ENCODE measurements at places on chromosomes 11 and 22.

DNA sequence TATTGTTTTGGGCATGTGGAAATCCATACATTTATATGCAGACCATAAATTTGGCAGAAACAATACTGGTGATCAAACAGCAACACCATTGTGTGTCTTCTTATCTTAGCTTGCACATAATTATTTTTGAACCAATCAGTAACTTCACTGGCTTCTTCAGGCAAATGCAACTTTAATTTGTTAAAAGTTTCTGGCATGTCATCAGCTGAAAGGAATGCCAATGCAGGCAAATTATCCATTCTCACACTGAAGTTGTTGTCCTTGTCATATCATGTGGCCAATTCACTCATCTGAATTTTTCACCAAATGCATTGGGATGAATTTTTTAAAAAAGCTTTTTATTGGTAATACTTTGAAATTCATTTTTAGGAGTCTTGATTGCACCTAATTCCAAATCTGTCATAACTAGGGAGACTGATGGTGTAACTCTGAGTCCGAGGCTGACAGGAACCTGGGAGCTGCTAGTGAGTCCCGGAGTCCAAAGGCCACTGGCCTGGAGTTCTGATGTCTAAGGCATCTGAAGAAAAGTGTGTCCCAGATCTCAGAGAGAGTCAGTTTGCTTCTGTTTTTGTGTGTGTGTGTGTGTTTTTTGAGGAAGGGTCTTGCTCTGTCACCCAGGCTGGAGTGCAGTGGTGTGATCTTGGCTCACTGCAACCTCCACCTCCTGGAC is 17.4 kb upstream of the OR10V1 start:
- no peak for DNase-seq

DNA sequence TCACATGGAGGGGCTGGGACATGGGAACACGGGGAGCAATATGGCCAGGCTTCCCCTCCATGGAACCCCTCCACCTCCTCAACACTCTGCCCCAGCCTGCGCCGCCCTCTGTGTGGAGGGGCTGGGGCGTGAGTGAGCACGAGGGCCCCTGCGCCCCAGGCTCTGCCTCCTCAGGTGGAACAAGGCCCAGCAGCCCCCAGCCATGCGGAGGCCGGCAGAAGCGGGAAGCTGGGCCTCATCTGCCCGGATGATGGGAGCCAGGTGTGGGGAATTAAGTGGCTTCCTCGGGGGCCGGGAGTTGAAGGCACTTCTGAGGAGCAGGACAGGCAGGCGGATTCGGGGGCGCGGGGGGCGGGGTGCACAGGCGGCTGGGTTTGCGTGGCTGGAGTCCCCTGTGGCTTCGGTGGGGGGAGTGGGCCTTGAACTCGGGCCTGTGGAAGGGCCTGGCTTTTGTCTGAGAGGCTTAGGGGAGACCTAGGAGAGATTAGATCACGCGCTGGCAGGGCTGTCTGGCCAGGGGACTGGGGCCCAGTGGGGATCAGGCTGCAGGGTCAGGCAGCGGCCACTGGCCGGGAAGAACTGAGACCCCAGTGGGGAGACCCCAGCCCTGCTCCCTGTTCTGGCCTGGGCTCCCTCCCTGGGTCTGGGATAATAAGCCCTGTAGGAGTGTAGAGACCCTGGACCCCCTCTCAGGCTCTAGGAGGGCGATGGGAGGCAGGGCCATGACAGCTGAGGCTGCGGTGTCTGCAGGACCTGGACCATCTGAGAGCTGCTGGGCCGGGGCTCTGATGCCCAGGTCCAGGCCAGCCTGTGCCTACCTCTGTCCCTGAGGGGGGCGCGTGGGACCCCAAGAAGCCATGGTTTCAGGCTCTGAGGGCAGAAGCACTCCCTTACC is 13.3 kb downstream of the PRR33 start:
- no peak for DNase-seq

GRCh38 chr11:16789063-16789420 is 50.6 kb downstream of the C11orf58 start:
- no peak for DNase-seq

- DNase-seq: no peak
These were observed 5.7 kb upstream of the MMP20 start for GRCh38 chr11:102630598-102631448.

DNA sequence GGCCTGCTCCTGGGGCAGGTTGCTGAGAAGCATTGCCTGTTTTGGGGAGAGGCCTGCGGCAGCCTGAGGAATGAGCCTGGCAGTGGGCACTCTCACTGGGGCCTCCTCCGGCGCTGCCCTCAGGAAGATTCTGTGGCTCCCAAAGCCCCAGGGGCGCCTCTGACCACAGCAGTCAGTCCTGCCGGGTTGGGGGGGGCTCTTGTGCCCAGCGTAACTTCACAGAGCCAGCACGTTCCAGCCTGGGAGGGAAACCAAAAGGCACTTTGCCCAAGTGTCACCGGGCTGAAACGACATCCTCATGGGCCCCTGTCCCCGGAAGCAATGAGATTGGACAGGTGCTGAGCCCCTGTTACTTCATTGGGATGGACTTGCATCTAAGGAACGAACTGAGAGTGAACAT is 4.3 kb upstream of the LRP5 start:
- DNase-seq: no peak

DNA sequence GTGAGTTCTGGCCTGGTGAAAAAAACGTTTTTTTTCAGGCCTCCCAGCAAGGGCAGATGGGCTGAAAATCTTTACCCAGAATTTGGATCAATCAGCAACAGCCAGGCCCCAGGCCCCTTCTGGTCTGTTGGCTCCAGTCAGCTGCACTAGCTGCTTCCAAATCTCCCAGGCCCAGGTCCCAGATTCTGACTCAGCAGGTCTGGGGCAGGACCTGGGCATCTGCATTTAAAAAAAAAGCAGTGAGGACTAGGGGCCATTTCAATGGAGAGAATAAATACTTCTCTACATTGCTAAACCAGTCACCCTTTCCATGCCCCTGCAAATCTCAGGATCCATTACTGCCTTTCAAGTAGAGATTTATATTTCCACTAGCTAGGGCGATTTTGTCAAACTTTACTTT is 4.3 kb downstream of the SLC15A3 start:
- DNase-seq: no peak

DNA sequence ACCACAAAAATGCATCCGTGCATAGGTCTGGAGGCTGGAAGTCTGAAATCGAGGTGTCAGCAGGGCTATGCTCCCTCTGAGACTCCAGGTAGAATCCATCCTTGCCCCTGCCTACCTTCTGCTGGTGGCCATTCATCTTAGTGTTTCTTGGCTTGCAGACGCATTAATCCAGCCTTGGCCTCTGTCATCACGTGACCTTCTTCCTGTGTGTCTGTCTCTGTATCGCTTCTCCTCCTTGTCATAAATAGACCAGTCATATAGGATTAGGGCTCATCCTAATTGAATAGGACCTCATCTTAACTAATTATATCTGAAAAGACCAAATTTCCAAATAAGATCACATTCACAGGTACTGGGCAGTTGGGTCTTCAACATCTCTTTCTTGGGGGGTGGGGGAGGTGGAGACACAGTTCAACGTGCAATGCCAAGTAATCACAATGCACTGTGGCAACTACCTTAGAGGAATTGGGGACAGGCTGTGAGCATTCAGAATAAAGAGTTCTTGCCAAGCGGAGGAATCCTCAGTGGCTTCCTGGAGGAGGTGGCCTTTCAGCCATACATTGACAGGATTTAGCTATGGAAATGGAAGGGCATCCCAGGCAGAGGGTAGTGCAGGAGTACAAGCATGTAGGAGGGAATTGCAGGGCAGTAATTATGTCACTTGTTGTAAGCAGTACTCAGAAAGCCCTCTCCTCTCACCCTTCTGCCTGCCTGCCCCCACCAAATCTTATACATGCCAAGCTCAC is 96.2 kb upstream of the SYT13 start:
- no peak for DNase-seq

DNA sequence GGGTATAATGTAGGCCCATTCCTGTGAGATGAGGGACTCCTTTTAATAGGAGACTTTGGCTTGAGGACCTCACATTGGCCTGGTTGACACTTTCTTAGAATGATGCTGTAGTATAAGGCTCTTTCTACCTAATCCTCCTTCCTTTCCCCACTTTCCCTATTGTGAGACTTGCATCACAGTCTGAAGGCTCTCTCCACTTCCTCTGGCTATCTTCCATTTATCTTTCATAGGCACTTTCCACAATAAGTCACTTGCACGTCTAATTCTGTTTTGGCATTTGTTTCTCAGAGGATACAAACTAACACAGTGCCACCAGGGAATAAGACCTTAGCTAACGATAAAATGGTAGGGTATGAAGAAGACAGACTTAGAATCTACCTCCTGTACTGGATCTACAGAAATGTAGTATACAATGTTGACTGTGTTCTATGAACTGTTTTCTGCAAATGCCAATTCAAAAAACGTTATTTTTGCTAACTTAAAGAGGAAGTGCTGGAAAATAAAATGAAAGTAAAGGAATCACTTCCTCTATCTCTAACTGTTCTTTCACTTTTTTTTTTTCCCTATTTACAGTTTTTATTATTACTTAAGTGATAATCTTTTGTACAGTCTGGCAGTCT is 17.9 kb upstream of the PDE3B start:
- DNase-seq: no peak

DNA sequence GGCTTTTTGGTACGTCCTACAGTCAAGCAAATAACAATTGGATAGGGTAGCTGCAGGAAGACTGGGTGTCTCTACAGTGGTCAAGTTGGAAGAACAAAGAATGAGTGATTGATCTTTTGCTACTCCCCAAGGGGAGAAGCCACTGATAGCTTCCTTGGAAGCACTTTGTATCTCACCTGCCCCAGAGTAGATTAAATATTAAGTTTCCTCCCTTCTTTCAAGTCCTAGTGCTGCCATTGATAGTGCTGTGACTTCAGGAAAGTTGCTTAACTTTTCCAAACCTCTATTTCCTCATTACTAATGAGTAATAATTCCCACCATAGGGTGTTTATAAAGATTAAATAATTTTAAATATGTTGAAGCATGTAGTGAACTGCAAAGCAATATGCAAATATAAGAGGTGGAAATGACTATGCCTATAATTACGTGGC is 35.6 kb upstream of the EHF start:
- no peak for DNase-seq

DNA sequence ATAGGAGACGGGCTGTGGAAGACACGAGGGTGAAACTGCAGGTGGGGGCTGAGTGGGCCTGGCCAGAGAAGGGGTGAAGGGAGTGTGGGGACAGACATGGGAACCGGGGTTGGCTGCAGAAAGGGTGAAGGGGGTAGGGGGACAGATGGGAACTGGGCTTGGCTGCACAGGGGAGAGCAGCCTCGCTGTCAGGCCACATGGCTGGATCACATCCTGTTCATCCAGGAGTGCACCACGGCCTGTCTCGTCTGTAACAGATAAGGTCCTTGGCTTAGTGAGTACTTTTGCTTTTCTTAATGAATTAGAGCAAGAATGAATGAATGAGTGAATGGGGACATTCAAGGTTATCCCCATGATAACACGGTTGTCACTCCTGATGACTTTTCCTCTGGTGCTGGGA is 13.5 kb downstream of the FBLN1 start:
- no peak for DNase-seq

DNA sequence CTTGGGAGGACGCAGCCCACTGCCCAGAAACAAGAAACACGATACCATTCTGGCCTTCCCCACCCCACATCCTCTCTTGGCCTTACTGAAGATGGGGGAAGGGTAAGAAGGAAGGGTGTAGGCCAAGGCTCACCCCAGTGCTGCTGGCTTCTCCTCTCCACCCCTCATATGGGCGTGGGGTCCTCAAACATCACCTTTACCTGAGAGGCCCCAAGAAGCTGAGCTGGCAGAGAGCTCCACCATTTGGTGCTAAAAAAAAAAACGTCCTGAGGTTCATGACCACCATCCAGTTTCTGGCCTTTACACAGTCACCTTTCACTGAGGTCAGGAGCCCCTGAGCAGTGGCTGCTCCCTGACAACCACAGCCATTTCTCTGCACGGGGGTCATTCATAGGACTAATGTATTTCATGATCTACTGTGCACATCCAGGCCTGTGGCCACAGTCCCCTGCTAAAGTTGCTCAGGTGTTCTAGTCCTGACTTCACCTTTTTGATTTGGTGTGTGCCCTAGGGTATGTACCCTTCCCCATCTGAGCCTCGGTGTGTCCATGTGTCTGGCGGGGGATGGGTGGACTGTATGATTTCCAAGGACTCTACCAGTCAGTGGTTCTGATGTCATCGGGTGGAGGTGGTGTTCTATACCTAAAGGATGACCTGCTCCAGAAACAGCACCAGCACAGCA is 15.1 kb downstream of the RHOG start:
- DNase-seq: no peak

DNA sequence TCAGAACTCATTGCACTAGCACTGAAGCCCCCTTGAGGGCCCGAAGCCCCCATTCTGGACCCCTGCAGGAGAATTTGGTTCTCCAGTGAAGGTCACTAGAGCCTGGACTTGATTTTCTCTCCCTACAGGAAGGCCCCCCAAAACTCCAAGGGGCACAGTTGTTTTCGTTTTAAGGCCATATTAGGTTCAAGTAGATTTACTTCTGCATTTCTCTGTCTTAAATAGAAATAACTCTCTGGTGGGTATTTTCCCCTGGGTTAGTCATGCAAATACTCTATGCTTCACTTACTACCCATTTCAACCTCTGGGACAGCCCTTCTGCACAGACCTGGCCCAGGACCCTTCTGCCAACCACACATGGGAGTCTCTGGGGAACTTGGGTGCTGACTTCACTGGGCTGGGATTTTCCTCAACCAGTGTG is 41.6 kb downstream of the WEE1 start:
- peak; percentile 32 for DNase-seq

DNA sequence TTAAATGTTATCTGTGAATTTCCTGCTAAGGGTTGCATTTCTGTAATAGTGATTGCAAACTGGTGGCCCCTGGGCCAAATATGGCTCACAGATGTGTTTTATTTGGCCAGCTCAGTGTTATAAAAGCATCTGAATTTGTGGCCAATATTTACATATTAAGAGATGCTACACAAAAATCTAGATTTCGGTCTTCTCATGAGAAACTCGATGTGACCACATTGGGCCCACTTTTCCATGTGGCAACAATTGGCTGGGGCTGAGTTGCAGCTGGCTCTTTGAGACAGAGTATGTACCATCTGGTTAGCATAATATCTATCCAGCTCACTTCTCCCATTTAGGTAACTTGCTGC is 244.5 kb upstream of the POU2AF2 start:
- no peak for DNase-seq

- no peak for DNase-seq
These were observed 72.7 kb upstream of the CRTAM start for GRCh38 chr11:122765487-122766131.

- peak; percentile 24 for DNase-seq
These were observed 66.4 kb upstream of the OR4B1 start for GRCh38 chr11:48150213-48150612.

GRCh38 chr11:27701355-27702105 is 1.3 kb upstream of the BDNF start:
- DNase-seq: no peak

DNA sequence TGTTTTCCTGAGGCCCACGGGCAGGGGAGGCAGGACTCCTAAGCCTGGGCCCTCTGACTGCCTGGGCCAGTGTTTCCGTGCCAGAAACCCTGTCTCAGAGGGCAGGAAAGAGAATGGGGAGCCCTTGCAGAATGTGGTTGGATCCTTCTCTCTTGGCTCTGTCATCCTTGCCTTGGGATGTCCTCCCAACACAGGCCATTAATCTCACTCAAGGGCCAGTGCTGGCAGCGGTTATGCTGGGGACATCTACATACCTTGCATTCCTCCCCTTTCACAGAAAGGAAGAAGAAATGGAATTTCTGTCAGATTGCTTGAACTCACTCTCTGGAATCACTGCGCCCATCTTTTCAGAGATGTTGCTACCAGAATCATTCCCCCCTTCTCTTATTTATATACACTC is 296.9 kb downstream of the KIRREL3 start:
- no peak for DNase-seq

Data from stomach (tissue), 19 donors.